Activated naive CD8-positive, alpha-beta T cell treated with anti-CD3 and anti-CD28 coated beads for 36 hours (primary cell): ENCODE measurements at places on chromosomes 13 and 19. TPM values are rescaled to one million over a fixed set of nuclear protein-coding genes. Genes with fewer than 3 reads are reported as not detected.
A peak's percentile ranks its signal among the peaks of the same experiment; 100 is the strongest.

DNA sequence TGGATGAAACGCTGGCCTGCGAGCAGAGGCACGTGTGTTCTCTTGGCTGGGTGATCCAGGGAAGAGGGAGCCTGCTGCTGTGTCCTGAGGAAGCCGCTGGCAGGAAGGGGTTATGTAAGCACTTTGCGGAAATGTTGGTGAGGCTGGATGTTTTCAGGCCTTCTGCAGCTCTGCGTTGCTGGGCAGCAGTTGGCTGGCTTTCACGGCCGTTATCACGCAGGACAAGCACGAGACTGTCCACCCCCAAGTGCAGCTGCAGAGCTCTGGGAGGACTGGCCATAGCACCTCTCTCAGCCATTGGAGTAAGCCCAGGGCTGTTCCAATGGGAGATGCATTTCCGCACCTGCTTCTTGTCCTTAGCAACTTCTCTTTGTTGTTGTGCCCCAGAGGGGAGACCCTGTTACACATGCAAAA is 146.9 kb upstream of the SOX21 start:
- DNase-seq: no peak

DNA sequence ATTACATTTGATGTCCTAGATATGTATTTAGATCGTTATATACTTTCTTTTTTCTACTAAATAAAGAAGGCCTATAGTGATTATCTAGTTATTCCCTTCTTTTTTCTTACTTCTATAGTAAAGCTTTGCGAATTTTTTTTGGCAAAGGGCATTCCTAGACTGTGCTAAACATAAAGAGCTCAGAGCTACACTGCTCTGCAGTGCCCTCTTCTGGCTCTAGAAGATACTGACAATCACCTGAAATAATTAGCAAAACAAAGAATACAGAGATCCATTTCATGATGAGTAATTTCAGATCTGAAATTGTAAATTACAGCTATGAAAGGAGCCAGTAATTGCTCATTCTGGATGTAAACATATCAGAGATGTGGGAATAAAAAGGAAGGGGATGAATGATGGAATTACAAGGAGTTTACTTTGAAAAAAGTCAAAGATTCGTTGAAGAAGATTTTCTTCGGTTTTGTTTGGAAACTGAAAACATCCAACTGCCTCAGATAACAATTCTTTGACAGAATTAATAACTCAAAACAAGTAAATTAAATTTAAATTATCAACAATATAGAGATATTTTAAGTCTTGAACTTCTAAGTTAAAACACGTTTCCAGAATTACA is 288.5 kb downstream of the NALCN start:
- peak; percentile 3 for DNase-seq

DNA sequence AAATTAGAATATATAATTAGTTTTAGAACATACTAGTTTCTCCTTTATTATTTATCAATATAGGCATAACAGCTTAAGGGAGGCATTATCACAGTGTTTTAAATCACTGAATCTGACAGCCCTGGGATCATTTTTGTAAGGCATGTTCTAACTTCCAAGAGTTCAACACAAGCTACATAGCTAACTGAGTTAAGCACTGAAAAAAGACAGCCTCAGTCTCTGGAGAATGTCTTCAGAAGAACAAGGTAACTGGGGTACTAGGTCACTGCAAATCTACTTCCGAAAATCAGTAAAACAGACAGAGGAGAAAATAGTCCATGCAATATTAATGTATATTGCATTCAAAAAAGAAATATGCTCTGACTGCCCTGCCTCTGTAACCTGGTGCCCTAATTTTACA is 502.1 kb downstream of the RFC3 start:
- no peak for DNase-seq

The APOC4 gene
- total RNA-seq: not detected

The KLK4 gene
- not detected for total RNA-seq

The CEACAM3 gene
- not detected for total RNA-seq
